ENCODE measurements at places on chromosomes 1 and 21.

GRCh38 chr1:114048232-114048631, 69.0 kb downstream of the OLFML3 start:
- no peak for DNase-seq

- no peak for DNase-seq
These were observed 22.1 kb downstream of the ACOT11 start for GRCh38 chr1:54570161-54570560.

GRCh38 chr1:160720356-160721085, 8.9 kb upstream of the CD48 start:
- no peak for DNase-seq

- no peak for DNase-seq
These were observed 478.1 kb downstream of the PLA2G4A start for GRCh38 chr1:187306710-187307415.

GRCh38 chr1:184442260-184442659, 55.4 kb downstream of the C1orf21 start:
- no peak for DNase-seq

- DNase-seq: no peak
These were observed 12.5 kb downstream of the RIMS3 start for GRCh38 chr1:40652979-40653378.
